ENCODE measurements at places on chromosomes 1 and 21.

- DNase-seq: no peak
Observed at GRCh38 chr1:216310776-216311175, 112.5 kb downstream of the USH2A start.

DNA sequence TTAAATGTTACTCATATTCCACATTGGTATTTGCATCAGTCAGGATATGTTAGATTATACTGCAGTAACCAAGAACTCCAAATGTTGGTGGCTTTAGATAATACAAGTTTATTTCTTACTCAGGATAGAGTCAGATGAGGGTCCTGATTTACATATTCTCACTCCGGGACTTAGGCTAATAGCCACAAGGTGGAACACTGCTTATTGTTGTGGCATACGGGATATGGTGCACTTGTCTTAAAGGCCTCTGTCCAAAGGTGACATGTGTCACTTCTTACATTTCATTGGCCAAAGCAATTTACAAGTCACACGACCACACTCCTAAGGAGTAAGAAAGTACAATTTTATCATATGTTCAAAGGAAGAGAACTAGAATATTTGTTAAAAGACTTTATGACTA lies 28.5 kb upstream of the ACADM start:
- no peak for DNase-seq

- DNase-seq: no peak
Observed at GRCh38 chr1:59261537-59261936, 35.4 kb upstream of the FGGY start.

DNA sequence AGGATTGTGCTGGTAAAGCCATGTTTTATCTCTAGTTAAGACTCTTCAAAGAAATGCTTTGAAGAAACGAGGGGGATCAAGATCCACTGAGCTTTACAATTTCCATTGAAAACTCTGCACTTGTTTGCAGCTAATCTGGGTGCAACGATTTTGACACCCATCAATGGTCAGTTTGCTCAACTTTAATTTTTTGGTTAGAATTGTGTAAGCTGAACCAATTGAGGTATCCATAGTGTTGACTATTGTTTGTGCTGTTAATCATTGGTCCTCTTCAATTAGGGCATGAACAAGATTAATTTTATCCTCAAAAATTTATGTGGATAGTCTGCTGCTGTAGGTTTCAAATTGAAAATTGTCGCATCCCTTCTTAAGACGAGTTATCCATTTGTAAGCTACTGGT lies 17.7 kb upstream of the PLXNA2 start:
- no peak for DNase-seq

GRCh38 chr1:247322442-247322841 lies 9.2 kb downstream of the ZNF496 start:
- no peak for DNase-seq

DNA sequence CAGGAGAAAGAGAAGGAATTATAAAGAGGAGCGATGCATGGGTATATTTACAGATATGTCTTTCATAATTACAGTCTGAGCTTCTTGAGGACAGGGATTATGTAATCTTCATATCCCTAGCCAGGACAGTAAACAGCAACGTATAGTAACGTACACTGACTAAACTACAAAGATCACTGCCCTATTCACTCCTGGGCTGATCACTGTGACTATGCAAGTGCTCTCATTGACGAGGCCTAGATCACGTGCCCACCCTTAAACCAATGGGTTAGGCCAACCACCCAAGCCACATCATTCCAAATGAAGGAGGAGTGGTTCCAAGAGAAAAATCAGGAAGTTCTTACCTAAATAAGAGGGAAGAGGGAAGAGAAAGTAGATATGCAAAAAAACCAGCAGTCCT lies 18.5 kb downstream of the PIK3R3 start:
- no peak for DNase-seq

GRCh38 chr1:29392486-29393450 lies 156.4 kb downstream of the PTPRU start:
- no peak for DNase-seq

GRCh38 chr1:109926662-109927300 lies 16.1 kb downstream of the CSF1 start:
- DNase-seq: no peak

GRCh38 chr1:230423951-230424350 lies 2.2 kb downstream of the PGBD5 start:
- DNase-seq: no peak

GRCh38 chr1:203278082-203278884 lies 27.0 kb upstream of the BTG2 start:
- no peak for DNase-seq

DNA sequence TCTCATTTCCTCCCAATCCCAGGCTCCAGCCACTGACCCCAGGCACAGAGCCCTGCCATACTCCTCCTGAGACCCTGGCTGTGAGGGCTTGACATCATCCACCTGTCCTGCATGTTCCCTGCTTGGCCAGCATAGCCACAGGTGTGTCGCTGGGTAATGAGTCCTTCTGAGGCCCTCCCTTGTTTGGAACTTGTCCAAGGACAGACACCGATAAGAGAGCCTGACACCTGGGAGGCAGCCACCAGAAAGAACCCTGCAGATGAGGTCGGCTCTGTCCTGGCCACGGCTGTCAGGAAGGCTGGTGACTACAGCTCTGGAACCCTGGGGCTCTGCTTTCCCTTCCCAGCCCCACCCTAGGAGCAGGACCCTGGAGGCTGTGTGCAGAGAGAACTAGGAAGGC lies 34.6 kb downstream of the TMEM63A start:
- DNase-seq: no peak

GRCh38 chr1:66413136-66413837 lies 120.7 kb upstream of the SGIP1 start:
- DNase-seq: no peak

DNA sequence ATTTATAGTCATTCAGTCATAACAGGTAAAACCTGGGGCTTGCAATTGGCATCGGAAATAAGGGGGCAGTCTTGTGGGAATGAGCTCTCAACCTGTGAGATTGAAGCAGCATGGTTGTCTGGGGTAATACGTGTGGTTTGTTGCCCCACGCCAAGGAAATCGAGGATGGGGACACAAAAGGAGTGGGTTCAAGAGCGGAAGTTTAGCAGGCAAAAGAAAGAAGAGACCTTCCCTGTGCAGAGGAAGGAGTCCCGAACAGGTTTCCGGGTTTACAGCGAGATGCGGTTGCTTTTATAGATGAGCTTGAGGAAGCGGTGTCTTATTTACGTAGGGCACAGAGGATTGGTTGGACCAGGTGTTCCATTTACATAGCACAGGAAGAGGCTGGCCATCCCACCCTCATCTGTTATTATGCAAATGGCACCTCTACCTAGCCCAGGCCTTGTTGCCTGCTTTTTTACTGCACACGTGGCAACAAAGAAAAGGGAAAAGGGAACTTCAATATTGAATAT lies 37.3 kb downstream of the IFNAR1 start:
- DNase-seq: peak; percentile 64

DNA sequence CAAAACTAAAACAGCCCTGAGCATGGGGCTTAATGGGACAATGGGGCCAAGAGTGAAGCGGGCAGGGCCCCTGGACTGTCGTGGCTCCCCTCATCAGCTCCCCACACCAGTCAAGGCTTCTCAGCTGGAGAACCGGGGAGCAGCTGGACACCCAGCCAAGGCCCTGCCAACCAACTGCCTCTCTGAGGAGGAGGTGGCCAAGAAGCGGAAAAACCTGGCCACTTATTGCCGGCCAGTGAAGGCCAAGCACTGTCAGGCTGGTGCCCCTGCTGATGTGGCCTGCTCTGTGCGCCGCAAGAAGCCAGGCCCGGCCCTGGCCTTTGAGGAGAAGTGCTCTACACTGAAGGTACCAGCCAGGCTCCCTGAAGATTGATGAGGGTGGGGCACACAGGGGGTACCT lies 2.5 kb upstream of the CYB561D1 start:
- no peak for DNase-seq

DNA sequence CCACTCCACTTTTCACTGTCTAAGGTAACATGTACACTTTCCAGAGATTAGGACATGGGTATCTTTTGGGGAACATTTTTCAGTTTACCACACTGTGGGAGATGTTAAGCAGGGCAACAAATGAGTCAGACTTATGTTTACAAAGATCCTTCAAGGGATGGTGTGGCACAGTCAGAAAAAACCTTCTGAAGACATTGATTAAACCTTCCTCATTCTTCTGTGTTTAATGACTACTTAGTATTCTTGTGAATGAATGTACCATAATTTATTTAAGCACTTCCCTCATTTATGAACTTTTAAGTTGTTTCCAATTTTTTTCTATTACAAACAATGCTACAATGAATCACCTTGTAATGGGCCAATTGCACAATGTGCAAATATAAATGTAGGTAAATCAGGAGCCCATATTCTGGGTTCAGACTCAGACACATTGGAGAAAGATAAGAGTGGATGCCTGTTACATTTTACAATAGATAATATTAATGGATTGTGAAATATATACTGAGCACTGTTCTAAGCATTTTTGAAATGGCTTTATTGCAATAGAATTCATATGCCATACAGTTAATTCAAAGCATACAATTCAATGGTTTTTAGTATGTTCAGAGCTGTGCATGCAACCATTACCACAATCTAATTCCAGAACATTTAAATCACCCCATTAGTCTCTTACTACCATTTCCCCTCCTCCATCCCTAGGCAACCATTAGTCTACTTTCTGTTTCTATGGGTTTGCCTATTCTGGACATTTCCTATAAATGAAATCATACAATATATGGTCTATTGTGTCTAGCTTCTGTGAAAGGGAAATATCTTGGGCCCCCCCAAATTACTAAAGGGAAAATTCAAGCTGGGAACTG lies 1.9 kb upstream of the SFT2D2 start:
- DNase-seq: no peak

DNA sequence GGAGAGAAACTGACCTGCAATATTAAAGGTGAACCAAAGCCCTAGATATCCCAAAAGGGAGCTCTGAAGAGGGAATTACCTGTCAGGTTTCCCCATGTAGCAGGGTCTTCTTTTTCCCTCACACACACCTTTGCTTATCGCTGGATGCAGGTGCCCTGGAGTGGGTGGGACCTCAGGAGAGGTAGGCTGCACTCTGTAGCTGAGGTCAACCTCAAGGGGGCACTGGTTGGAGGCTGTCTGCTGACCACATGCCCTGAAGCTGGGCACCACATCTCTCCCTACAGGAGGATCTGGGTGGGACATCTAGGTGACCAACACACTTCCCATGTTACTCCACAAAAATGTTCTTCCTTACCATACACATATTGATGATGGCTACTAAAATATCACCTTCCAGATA lies 298.7 kb upstream of the USP25 start:
- no peak for DNase-seq

- DNase-seq: no peak
Observed at GRCh38 chr1:221759436-221759835, 17.5 kb upstream of the DUSP10 start.

GRCh38 chr1:213162338-213162737 lies 111.3 kb downstream of the RPS6KC1 start:
- no peak for DNase-seq

DNA sequence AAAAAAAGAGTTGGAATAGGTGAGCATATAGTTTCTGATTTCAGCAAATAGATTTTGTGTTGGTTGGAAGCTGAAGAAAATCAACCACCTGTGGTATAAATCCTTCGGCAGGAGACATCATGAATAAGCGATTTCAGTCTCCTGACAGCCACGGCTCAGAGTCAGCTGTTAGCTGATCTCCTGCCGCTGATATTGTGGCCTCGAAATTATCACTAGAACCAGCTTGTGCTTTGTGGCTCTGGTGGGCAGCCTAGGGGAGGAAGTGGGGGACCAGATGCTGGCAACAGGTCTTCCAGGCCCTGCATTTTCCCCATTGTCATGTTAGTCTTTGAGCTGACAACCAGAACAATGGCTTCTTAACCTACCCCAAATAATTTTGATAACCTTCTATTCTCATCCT lies 842 bp upstream of the GCSAML start:
- DNase-seq: no peak

GRCh38 chr1:111909030-111909429 lies 80.4 kb downstream of the KCND3 start:
- no peak for DNase-seq

GRCh38 chr1:201912832-201913231 lies 24.1 kb downstream of the SHISA4 start:
- DNase-seq: no peak

- DNase-seq: peak; percentile 29
Observed at GRCh38 chr1:226643177-226643576, 94.6 kb downstream of the STUM start.

DNA sequence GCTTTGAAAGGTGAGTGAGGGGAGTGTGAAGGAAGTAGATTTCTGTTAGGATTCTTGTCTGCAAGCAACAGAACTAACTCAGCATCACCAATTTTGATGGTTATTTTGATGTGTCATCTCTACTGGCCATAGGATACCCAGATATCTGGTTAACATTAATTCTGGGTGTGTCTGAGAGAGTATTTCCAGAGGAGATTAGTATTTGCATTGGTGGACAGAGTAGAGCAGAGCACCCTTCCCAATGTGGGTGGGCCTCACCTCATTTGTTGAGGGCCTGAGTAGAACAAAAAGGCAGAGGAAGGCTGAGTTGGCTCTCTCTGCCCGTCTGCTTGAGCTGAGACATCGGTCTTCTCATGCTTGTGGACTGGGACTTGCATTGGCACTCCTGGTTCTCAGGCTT lies 121.8 kb upstream of the POU3F1 start:
- no peak for DNase-seq

DNA sequence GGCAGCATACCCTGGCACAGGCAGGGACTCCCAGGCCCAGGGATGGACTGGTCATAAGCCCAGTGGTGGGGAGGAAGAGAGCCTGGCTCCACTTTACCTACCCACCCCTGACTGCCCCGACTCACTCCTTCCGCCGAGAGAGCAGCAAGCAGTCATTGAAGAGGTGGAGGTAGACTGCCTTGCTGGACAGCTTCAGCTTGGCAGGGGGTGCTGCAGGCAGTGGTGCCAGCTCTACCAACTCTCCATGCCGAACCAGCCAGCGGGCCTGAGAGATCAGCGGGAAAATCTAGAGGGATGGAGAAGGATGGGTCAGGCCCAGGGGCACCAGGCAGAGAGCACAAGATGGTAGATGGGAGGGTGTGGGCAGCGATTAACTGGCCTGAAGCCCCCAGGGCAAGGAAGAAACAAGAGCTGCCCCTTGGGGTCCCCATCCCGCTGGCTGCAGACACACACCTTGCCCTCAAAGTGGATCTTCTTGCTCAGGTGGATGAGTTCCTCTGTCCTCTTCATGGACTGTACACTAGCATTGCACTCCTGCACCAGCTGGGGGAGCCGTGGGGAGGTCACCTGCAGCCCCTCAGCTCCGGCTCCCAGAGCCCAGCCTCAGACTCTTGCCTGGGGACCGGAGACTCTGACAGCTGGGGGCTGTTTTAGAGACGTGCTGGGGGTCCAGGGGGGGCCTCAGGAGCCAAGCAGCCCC lies 7.7 kb downstream of the ARHGEF19 start:
- peak; percentile 60 for DNase-seq

Measured in stimulated activated effector memory CD8-positive, alpha-beta T cell treated with anti-CD3 and anti-CD28 coated beads, Interleukin-12 subunit alpha, Interleukin-12 subunit beta, amount 100 ng/mL, for 72 hours (primary cell).